ENCODE measurements at places on chromosomes 1 and 21.

DNA sequence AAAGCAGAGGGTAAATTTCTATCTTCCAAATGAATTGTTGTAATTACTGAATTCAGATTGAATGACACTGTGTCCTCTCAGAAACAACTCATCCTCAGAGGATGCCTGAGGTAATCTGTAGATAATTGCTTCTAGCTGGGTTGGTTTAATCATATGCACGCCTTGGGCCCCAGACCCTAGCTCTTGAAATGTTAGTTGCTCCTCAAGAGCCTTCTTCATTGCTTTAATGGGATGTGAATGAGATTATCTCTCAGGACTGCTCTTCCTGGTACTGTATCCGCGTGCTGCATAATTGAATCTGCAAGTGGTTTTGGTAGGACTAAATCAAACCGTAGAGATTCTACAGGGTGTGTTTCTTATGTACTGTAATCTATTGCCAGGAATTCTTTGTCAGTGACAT is 569.3 kb upstream of the NEGR1 start:
- no peak for DNase-seq

GRCh38 chr1:109441069-109441468 is 14.8 kb upstream of the PSMA5 start:
- no peak for DNase-seq

GRCh38 chr1:50705699-50706098 is 254.4 kb downstream of the FAF1 start:
- no peak for DNase-seq

DNA sequence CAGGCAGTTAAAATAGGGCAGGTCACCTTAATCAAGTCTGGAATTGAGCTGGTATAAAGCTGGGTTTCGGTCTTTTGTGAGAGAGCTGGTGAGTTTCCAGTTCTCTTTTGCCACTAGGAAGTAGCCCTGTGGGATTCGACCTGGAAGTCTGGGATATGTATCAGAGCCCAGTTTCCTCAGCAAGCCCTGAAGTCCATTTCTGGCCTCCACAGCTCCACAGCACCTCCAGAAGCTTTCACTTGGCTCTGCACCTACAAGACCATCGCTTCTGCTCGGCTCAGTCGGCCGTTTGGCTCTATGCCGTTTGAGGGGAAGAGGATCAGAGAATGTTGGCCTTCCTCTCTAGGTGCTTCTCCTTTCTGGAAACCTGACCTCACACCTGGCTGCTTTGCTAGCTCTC is 148.0 kb downstream of the GALNT2 start:
- no peak for DNase-seq

GRCh38 chr1:208170252-208170651 is 73.9 kb downstream of the PLXNA2 start:
- DNase-seq: no peak

DNA sequence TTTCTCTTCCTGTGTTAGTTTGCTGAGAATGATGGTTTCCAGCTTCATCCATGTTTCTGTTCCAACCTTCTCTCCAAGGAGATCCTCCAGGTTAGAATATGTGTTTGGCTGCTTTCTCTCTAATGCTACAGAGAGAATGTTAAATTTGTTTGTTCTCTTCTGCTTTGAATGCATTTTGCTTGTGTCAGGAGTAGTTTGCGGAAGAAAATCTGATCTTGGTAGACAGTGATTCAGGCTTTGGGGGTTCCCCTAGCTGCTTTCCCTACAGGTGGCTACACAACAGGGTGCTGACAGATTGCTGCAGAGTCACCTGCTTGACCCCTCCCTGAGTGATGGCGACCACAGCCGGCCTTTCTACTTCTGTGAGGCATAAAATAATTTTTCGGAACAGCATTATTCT is 41.8 kb downstream of the MACO1 start:
- no peak for DNase-seq

DNA sequence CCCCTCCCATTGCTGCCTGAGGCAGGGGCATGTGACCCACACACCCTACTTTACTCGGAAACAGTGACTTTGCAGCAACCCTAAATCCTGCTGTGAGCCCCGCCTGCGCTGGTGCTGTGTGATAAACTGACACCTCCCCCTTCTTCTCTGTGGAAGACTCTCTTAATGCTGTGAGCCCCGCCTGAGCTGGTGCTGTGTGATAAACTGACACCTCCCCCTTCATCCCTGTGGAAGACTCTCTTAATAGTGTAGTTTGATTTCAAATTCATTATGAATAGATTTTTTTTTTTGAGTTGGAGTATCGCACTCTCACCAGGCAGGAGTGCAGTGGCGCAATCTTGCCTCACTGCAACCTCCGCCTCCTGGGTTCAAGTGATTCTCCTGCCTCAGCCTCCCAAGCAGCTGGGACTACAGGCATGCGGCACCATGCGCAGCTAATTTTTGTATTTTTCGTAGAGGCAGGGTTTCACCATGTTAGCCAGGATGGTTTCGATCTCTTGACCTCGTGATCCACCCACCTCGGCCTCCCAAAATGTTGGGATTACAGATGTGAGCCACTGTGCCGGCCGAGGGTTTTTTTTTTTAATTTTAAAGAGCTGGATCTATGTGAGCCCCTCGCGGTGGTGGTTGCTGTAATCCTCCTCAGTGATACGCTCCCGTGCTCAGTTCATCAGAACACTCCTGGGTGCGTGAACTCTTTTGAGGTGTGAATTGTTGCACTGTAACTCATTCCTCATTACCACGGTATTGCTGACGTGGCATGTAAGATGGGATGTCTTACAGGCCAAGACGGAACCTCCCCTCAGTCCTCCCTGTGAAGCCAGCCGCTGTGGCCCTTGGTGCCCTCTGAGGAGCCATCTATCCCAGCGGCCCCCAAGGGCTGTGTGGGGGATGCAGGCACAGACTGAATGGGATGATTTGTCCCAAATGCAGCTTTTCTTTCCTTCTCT is 60.3 kb downstream of the GALNT2 start:
- DNase-seq: no peak

- no peak for DNase-seq
Measured at GRCh38 chr1:234977875-234978396, 150.7 kb downstream of the TOMM20 start.

DNA sequence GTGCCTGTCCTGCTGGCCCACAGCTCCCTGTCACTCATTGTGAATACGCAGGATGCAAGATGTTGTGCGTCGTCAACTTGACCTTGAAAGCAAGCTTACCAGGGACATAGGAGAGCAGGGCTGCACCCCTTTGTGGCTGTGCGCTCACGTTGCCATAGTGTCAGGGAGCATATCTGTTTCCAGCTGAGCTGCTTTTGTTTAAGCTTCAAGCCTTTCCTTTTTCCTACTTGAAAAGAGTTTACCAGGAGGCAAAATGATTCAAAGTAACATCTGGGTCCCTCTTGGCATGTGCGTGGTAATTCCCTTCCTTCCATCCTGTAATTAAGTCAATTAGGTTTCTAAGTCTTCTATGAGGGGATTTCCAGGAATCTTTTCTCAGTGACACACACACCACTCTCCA is 537.1 kb downstream of the AJAP1 start:
- DNase-seq: no peak

- no peak for DNase-seq
Measured at GRCh38 chr1:210629276-210629675, 300.6 kb downstream of the HHAT start.

- peak; percentile 90 for DNase-seq
Measured at GRCh38 chr1:154479764-154480421, 22.1 kb upstream of the TDRD10 start.

GRCh38 chr1:222767152-222767571 is 30.2 kb downstream of the FAM177B start:
- DNase-seq: no peak

DNA sequence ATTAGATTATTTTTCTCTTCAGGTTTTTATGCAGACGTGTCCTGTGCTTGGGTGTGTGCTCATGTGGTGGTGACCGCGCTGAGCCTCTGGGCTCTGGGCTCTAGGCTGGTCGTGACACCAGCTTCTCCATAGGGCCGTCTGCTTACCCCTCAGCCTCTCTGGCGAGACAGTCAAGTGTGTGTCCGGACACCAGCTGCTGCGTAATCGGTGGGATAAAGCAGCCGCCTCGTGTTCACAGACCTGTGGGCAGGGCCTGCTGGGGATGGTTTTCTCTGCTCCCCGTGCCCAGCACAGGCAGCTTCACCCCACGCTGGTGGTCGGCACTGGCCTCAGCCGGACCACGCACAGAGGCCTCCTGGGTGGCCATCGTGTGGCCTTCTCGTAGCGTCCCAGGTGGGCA is 33.6 kb upstream of the DIP2A start:
- no peak for DNase-seq

GRCh38 chr1:92465256-92465647 is 21.5 kb downstream of the GFI1 start:
- no peak for DNase-seq

DNA sequence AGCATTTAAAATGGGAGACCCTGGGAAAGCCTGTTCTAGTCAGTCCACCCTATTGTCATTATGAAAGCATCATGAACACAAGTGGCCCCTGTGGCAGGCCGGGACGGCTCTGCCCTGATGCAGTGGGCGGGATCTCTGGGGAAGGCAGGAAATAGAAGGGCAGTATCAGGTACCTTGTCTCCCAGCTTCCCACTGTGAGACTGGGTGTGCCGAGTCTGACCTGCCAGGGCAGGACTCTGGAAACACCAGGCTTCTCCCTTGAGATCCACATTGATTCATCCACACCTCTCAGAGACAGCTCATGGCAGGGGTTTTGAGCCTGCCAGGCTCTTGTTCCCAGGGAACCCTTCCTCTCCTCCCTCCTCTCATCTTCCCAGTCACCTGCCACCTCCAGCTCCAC is 24.5 kb upstream of the GNPAT start:
- no peak for DNase-seq

GRCh38 chr21:33940164-33940880 is 24.7 kb upstream of the ATP5PO start:
- no peak for DNase-seq

DNA sequence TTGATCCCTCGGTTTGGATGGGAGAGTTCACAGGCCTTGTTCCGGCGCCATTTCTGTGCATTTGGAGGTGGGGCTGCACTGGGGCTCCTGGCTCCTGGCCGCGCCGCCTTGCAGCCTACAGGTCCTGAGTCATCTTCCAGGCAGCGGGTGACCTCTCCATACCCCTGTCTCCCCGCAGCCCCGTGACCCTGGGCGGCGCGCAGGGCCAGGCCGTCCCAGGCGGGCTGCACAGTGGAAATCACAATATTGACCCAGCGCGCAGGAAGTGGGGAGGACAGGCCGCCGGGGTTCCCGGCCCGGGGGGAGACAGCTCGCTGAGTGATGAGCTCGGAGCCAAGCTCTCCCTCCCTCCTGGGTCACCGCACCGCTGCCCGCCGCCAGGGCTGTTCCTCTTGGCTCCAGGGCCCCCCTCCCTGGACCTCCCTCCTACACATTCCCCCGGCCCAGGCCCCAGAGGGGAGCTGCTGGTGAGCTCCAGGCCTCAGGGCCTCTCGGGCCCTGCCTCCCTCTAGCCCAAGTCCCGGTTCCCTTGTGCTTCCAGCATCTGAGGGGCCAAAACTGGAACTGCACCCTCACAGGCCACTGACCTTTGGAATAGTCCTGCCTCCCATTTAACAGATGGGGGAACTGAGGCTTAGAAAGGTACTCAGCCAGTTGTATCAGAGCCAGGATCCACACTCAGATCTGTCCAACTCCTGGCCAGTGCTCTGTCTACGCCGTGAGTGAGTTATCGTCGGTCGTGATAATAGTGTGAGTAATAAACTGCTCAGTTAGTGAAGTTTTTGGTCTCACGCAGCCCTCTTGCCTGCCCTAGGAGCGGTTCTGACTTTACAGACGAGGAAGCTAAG is 142.9 kb upstream of the WNT4 start:
- no peak for DNase-seq

DNA sequence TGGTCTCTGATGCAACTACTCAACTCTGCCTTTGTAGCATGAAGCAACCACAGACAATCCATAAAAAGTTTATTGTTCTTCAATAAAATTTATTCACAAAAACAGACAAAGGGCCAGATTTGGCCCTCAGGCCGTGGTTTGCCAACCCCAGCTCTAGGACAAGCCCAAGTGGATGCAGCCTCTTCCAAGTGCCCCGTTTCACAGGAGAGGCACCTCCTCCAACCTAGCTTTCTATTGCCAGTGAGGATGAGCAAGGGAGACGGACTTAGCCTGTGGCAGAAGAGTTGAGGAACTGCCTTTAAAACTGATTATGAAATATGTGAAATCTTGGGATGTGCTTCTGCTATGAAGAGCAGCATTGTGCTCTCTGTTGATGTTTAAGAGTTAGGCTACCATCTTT is 105.4 kb downstream of the PSMG1 start:
- DNase-seq: no peak
